ENCODE measurements at places on chromosomes 4 and X. TPM values are rescaled to one million over a fixed set of nuclear protein-coding genes. Genes with fewer than 3 reads are reported as not detected.

Gene ZNF674
- 2.7 TPM for total RNA-seq

Gene TGIF2LX
- not detected for total RNA-seq

Gene DRP2
- 0.11 TPM for total RNA-seq

Gene RXFP1
- total RNA-seq = not detected

Gene GPR143
- total RNA-seq = 0.08 TPM

Data from hair follicular keratinocyte (primary cell).